ENCODE measurements at places on chromosomes 4 and X.

DNA sequence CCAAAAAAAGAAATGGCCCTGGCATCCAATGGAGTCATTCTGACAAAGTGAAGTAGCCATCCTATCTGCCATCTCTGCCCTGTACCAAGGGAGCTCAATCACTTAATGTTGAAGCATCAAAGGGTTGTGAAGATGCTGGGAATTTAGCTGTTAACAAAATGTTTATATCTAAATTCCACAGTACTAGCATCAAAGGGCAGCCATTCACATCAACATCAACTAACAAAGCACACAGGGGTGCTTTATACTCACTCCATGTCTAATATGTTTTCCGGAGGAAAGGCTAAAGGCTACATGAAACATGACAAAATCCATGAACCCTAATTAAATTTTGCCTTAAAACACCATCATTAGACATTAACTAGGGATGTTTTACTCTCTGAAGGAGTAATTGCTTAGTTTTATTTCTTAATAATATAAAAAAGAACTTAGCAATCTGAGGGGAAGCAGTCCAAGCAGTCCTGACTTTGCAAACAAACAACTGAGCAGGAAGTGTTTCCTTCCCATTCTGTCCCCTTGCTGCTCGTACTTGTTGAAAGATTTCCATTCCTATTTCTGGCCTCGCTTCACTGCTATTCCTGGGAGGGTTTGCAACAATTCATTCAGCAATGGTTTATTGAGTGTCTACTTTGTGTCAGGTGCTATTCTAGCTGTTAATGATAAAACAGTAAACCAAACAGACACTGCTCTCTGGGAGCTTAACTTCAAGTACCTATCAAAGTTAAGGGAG is 208.6 kb upstream of the SLC7A11 start:
- no peak for ATAC-seq

DNA sequence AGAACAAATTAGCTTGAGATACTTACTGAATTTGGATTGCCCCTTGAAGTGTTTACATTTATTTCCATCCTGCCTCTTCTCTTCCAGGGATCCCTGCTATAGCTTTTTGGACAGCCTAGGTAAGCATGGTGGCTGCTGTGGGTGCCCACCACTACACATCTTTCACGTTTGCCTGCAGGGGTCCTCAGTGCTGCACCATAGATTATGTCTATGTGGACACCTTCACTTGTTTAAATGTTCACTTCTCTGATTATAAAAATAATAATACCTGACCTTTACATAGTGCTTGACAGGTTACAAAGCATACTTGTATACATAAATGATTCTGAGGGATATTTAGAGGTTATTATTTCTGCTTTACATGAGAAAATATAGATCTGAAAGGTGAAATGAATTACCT is 67.9 kb upstream of the SLC4A4 start:
- ATAC-seq = no peak

DNA sequence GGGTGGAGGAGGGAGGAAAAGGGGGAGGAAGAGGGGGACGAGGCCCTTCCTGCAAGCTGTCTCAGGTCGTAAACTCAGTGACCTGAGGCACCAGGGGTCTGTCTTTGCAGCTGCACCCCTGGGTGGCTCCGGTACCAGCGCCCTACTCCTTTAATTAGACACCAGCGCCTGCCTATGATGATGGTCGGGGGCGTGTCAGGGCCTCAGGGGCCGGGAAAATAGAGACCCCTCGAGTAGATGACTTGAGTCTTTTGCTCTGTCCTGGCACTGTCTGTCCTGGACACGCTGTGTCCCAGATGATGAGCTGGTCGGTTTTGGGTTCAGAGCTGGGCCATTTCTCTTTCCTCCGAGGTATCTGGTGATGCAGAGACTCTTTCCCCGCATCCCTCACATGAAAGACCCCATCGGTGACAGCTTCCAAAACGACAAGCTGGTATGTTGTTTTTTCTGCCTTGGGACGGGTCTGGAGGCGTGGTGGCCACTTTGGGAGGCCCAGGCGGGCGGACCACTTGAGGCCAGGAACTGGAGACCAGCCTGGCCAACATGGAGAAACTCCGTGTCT is 11.2 kb downstream of the SLC25A6 start:
- peak; percentile 9 for ATAC-seq

GRCh38 chr4:4541040-4541631 is 712 bp downstream of the STX18 start:
- peak; percentile 54 for ATAC-seq

DNA sequence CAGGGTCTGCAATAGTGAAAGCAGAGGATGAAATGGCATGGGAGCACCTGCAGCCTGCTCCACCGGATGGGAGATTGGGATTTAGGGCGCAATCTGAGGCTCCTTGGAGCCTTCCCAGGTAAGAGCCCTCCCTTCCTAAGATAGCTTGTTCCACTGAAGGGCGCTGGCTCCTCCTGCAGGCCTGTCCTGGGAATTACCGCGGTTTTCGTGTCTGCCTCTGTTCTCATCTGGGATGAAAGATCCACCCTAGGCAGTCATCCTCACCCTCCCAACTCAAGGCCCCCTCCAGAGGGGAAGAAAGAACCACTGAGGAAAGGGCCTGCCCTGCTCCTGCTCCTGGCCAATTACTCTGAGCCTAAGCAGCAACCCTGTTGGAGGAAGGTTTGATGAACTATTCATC is 547.5 kb downstream of the SMARCA1 start:
- peak; percentile 54 for ATAC-seq

- no peak for ATAC-seq
Observed at GRCh38 chr4:70306076-70306475, 28.7 kb upstream of the CABS1 start.

- ATAC-seq = no peak
Observed at GRCh38 chr4:124737619-124738018, 25.1 kb upstream of the ANKRD50 start.

DNA sequence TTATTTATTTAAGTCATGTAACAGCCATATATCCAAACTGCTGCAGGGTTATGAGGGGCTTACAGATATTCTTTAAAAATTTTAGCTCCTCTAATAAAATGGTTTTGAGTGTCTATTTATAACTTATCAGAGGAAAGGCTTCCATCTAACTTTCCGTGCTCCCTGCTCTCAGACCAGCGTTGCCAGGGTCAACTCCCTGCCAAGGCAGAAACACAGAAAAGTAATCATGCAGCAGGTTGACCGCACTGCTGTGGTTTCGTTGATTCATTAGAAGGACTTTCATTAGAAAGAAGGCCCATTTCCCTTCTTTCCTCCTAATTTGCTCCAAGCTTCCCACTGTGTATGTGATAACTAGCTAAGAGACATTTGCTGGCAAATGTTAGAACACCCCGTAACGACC is 33.9 kb downstream of the BCLAF3 start:
- peak; percentile 43 for ATAC-seq

- ATAC-seq = no peak
Observed at GRCh38 chr4:75830906-75831305, 71.3 kb downstream of the PPEF2 start.

DNA sequence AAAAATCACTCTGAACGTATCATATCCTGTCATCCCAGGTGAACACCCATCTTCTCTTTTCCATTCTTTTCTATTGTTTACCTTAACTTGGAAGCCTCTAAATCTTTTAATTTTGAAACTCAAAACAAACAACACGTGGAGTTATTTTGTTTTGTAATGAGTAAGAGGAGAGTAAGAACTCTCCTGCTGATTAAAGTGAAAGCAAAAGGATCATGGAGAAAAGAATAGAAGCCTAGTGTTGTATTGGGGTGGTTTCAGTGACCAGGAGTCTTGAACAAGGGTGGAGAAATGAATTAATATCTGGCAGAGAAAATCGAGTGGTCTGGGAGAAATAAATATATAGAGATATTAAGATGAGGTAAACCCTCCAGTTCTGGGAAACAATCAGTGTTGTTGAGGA is 237.4 kb upstream of the UGT8 start:
- no peak for ATAC-seq

DNA sequence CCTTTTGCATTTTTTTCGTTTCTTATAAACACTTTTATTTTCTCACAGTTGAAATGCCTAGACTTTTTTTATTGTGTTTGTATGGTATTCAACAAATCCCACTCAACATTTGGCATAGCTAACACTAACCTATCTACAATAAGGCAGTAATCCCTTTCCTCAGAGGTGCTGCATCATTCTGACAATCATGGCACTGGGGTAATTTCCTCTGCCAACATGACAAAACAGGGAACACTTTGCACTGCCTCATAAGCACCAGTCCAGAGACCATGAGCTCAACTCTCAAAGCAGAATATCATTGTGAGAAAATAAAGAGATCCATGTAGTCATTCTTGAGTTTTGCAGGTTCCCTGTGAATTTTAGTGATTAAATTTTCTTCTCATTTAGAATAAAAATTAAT is 183.8 kb upstream of the INTU start:
- no peak for ATAC-seq

DNA sequence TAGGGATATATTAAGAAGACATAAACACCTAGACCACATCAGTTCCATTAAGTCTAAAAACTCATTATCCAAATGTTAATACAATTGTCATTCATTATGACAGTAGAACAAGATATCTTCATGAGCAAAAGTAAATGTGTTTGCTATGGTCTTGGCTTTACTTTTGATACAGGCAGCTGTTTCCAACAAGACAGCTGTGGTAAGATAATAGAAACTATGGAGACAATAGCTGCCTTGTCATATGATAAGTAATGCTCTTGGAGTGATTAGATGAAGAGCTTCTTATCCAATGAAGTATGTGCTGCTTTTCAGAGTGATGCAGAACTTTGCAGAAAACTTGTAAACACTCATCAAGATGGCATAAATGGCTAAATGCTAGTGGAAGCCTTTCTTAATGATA is 1066.0 kb downstream of the FSTL5 start:
- ATAC-seq = no peak

DNA sequence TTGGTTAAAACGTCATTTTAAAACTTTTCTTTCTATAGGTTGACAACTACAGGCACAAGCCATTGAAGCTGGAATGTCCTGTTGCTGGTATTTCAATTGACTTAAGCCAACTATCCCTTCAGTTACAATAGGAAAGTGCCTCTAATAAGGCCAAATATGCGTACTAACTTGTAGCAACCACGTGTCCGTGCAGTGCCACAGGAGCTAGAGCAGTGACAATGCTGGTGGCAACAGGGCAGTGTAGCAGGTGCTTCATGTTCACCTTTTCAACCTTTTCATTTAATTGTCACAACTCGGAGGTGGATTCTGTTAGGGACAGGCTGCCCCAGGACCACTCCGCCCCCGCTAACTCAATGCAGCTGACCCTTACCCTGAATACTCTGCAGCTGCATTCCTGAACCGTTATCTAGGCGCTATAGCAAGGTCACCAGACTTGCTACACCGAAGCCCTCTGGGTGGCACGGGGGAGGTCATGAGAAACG is 37.7 kb downstream of the ERVMER34-1 start:
- no peak for ATAC-seq

DNA sequence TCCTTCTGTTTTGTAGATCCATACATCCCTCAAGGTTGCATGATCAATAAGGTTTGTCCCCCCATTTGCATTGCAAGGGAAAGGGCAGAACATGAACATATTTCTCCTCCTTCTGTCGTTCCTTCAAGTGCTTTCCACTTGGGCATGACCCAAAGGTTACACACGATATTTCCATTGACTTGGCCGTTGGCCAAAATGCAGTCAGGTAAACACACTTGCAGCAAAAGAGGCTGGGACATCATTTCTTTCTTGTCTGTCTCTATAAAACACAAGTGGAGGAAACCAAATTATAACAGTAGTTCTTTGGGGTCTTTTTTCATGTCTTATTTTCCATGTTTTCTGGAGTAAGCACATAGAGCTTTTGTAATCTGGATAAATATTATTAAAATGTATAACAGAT is 156.1 kb downstream of the FRAS1 start:
- no peak for ATAC-seq
